ENCODE measurements at places on chromosomes 5 and 9.

GRCh38 chr5:14357441-14357840, 214.3 kb downstream of the TRIO start:
- DNase-seq = no peak

DNA sequence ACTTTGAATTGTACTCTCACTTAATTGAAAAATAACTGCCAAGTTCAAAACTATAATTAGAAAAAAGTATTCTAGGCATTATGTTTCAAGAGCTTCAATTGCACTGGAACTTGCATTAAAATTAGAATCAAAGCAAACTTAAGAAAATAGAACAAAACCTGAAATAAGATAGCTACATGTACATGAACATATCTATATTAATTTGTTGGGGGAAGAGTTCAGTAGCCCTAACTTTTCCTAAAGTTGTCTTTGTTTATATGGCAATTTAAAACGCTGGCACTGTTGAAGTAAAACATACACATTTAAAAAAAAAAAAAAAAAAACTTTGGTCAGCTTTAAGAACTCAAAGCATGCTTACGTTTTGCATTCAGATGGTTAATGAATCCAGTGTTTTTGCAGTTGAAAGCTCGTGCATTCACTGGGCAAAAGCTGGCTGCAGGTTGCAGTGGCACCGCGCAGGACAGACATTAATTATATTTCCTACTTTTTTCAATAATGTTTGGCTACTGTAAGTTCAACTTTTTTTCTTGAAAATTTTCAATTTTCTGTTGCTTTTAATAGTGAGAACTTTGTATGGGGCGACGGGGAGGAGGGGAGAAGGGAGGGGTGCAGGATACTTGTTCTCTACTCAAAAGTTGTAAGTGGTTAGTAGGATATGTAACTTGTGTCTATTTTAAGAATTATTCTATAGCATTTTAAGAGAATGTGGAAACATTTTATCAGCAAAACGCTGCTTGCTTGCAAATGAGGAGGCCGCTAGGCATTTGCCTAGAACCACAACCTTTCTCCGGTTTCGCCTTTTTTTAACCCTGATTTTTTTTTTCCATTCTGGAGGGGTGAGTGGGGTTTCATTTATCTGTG, 3.9 kb downstream of the NR2F1 start:
- DNase-seq = no peak

DNA sequence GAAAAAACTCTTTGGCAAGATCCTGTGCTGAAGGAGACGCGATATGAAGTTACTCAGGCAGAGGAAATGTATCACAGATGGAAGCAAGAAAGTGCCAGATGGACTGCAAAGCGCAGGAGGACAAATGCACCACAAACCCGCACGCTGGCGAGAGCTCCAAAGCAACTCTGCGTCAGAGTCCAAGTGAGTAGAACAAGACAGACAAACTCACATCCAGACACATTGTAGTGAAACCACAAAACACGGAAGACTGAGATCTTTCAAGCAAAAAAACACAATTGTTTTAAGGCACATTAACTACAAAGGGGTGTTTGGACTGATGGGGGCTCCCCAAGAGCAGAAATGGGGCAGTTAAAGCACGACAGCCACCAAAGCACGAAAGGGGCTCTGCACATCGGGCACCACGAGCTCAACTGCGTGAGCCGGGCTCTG, 39.2 kb upstream of the NKD2 start:
- DNase-seq = no peak

DNA sequence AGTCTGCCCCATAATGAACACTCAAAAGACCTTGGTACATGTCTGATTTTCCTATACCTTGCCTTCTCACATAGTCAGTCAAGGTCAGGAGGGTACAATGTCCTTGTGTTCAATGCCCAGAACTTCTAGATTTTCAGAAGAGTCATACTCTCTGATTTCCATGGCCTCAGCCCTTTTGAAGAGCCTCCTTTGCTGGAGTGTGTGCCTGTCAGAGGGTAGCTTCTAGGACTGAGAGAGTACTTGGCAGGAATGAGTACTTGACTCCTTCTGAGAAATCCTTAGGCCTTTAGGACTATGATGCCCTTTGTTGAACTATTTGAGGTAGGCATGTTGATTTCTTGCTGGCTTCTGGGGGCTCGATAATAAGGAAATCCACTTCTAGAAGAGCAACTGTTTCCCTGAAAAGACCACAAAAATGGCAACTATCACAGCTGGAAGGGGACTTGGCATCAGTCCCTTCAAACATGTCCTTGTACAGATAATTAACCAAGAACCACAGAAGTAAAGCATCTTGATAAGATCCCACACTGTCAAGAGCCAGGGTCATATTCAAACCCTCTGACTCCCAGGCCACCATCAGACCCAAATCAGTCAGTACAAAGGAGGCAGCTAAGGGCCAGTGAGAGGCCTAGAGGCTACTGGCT, 10.6 kb upstream of the MEGF9 start:
- DNase-seq = no peak

DNA sequence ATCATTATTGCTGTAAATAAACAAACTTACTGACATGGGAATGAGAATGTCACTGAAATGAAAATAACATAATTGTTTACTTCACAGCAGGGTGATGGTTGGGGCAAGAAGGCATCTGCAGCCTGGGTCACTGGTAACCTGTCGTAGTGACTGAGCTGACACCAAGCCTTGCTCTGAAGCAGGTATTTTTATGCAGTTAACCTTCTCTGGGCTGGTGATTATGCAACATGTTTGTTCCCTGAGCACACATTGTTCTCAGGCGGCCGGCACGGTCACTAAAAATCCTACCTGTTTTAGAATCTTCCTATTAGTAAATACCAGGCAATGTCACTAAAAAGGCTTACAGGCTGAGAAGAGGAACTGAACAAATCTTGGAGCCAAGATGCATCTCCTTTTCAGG, 157.7 kb upstream of the NR3C1 start:
- DNase-seq = no peak

DNA sequence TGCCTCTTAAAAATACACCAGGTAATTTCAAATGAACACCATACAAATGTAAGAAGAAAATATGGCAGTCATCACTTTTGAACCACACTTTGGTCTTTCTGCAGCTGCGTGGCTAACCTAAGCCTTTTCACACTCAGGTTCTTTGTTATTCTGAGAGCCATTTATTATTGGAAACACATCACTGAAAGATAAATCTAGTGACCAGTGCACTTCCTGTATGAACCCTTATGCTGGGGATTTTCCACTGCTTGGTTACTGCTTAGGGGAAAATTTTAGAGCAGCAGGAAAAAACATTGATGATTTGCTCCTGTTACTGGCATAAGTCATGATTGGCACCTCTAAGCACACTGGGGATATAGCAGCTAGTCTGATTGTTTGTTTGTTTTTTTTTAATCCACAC, 58.6 kb upstream of the RANBP3L start:
- DNase-seq = no peak

DNA sequence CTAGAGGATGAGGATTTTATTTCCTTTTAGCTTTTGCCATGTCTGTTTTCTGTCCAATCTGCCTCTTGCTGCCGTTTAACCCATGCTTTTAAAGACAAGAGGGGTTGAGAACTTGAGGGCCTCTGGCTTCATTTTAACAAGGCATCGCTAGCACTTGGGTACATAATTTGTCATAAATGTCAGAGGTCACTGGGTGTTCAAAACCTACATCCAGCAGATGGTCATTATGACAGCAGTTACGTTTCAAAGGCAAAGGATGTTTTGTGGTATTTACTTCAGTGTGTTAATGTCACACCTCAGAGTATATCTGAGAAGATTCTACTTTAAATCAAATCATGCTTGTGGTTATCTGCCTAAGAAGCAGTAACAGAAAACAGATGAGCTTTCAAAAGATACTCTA, 918.3 kb downstream of the NR2F1-AS1 start:
- no peak for DNase-seq

DNA sequence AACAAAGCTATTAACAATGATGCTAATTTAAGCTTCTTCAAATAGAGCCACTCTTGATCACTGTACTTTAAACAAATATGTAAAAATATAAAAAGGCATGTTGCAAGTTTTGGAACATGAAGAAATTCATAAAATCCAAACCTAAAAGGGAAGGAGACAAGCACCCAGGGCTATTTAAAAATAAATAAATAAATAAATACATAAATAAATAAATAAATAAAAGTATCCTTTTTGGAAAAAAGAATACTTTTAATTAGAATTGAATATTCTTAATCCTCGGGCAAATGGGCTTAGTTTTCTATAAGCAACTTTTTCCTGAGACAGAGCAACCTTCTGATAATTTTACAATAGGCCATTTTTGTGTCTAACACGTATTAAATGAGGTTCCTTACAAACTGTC, 147.5 kb upstream of the PCA3 start:
- no peak for DNase-seq

GRCh38 chr5:67104859-67105258, 91.7 kb downstream of the CD180 start:
- DNase-seq = no peak

DNA sequence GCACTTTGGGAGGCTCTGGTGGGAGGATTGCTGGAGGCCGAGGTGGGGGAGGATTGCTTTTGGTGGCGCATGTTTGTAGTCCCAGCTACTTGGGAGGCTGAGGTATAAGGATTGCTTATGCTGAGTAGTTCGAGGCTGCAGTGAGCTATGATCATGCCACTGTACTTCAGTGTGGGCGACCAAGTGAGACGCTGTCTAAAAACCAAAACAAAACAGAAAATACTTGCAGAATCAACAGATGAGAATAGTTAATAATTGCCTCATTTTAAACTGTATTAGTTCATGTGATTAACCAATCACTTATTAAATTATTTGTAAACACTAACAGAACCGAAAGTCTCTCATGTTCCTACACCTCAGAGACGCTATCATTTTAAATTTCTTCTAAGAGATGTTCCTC, 118.1 kb downstream of the CCDC171 start:
- DNase-seq = no peak

DNA sequence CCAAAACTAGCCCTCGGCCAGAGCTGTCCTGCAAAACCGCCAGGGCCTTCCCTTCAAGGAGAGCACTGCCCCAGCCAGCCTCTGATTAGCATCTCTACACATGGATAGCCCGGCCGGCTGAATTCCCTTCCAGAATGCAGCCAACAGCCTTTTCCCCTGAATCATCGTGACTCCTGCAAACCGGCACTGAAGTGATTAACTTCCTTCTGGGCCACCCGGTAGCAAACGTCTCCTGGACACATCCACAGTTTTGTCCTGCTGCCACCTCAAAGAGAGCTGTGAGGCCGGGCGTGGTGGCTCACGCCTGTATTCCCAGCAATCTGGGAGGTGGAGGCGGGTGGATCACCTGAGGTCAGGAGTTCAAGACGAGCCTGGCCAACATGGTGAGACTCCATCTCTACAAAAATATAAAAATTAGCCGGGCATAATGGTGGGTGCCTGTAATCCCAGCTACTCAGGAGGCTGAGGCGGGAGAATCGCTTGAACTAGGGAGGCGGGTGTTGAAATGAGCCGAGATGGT, 21.1 kb upstream of the EEIG1 start:
- no peak for DNase-seq

DNA sequence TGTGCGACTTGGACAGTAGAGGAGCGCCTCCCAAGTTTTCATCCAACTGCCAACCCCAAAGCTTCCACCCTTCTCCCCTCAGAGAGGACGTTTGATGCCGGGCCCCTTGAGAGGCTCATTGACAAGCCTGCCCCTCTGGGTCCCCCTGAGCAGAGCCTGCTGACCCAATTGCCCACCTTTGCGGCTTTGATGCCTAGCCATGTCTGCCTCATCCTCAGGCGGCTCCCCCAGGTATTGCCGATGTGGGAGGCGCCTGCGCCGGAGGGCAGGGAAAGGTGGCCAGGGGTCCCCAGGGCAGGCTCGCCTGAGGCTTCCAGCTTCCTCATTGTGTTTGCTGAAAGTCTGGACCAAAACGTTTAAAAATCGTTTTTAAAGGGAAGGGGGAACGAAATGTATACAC, 1.4 kb downstream of the ODF2 start:
- DNase-seq = no peak

DNA sequence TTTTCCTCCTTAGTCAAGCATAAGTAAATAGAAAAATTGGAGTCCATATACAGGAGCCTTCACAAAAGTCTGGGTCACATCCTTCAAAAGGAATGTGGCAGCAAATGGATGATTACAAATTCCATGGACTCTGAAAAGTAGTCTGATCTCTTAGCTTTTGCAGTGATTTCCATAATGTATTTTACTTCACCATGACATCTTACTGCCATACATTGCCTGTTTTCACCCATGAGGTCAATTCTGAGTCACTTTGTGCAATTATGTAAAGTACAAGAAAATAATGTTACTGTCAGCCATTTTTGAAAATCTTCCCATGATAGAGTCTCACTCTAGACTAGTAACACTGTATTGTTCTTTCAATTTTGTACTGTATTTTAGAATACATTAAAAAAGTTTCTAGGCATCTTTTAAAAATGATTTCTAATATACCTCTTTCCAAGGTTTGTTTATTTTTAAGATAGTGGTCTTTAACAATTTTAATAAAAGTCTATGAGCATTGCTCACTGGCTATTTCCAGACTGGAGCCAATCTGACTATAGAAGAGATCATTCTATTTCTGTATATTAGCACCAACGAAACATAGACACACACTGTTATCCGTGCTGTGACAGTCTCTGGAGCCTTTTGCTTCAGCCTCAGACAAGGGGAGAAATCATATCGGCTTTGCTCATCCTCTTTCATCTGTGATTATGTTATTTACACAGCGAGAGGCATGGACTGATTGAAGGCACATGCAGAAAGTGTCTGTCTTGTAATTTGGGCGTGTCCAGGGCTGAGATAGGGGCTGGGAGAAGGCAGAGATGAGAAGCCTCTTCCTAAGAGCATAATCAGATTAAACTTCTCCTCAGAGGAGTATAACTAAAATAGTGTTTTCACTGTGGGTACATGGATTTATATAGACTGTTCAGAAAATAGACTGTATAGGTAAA, 22.9 kb upstream of the ACTBL2 start:
- DNase-seq = peak; percentile 88

- DNase-seq = no peak
These were observed 49.2 kb upstream of the PTPRD start for GRCh38 chr9:10661994-10662393.

GRCh38 chr9:95678759-95679158, 162.0 kb upstream of the PTCH1 start:
- no peak for DNase-seq

DNA sequence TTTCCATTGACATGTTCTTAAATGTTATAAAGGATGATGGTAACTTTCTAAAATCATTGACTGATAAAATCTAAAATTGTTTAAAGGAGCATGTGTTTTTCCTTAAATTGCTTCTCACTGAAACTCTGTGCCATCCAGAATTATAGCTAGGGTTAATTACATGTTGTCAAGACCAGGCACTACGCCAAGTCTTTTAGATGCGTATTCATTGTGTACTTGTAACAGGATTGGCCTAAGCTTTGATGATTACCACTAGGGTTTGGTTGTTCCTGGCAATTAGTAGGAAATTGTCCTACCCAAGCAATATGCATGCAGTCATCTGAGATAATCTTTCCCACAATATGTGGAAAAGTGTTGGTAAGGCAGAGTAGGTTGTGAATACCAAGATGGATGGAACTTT, 43.8 kb downstream of the PRKACG start:
- peak; percentile 55 for DNase-seq

- no peak for DNase-seq
These were observed 232.3 kb upstream of the PTGER4 start for GRCh38 chr5:40447438-40447837.
